ENCODE measurements at places on chromosomes 2 and 18. TPM values are rescaled to one million over a fixed set of nuclear protein-coding genes. Genes with fewer than 3 reads are reported as not detected.

Gene UGT1A3
- not detected for total RNA-seq

Gene SKOR2
- total RNA-seq = not detected

Gene SP100
- 106 TPM for total RNA-seq

Gene GALNT13
- 0.87 TPM for total RNA-seq

Gene C2orf42
- total RNA-seq = 20.0 TPM

Gene LDLRAD4
- total RNA-seq = 0.22 TPM

Gene FAM110C
- total RNA-seq = not detected

Gene NPHP1
- total RNA-seq = 5.6 TPM

Gene NEMP2
- total RNA-seq = 10.0 TPM

Gene FAM237A
- total RNA-seq = not detected

Gene ONECUT2
- total RNA-seq = under 0.01 TPM

Gene CDK5R2
- total RNA-seq = 0.22 TPM

Gene ANO7
- total RNA-seq = 0.37 TPM

Gene SIGLEC15
- total RNA-seq = 1.2 TPM

Gene MAL
- not detected for total RNA-seq

Gene RAB17
- total RNA-seq = 0.12 TPM

Gene MERTK
- total RNA-seq = 0.37 TPM

Gene AFF3
- 3.1 TPM for total RNA-seq

Gene PROKR1
- total RNA-seq = not detected

Gene GCFC2
- 17.0 TPM for total RNA-seq

Gene SEPTIN10
- 110 TPM for total RNA-seq

Gene CCDC85A
- total RNA-seq = 4.6 TPM

Gene GPR17
- not detected for total RNA-seq

Gene SERPINB11
- not detected for total RNA-seq

Gene ARHGEF4
- 6.3 TPM for total RNA-seq

Gene NMUR1
- not detected for total RNA-seq

Gene OTOS
- not detected for total RNA-seq

Gene CRYGD
- not detected for total RNA-seq

Gene ANKRD30BL
- total RNA-seq = not detected

Gene GCA
- total RNA-seq = 7.9 TPM

Gene TRABD2A
- total RNA-seq = 2.5 TPM

Gene SPDYA
- 1.6 TPM for total RNA-seq

Gene LYPD1
- total RNA-seq = 0.22 TPM

Gene ATP8B1
- total RNA-seq = 46.1 TPM

Gene LHCGR
- total RNA-seq = not detected

Gene M1AP
- total RNA-seq = under 0.01 TPM
